B cell (primary cell): ENCODE measurements at places on chromosomes 2 and 18.

- no peak for DNase-seq
These were observed 137.4 kb upstream of the MYCN start for GRCh38 chr2:15802657-15803542.

- no peak for DNase-seq
These were observed 106.7 kb downstream of the MYO1B start for GRCh38 chr2:191351921-191352320.

DNA sequence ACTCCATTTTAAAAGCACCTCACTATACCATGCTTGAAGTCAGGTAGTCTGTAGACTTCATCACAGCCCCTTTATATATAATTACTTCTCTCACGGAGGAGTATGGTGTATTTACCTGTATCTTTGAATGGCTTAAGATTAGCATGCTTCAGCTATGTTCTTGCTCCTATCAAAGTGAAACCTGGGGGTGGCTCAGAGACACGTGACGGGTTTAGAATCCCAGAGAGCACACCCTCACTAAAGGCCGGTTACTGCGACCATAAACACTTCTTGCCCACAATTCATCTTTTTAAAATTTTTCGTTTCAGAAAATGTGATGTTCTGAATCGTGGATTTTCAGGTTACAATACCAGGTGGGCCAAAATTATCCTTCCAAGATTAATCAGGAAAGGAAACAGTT lies 3.6 kb downstream of the IAH1 start:
- no peak for DNase-seq

- DNase-seq = peak; percentile 72
These were observed 814 bp upstream of the RAB1A start for GRCh38 chr2:65130664-65131175.

DNA sequence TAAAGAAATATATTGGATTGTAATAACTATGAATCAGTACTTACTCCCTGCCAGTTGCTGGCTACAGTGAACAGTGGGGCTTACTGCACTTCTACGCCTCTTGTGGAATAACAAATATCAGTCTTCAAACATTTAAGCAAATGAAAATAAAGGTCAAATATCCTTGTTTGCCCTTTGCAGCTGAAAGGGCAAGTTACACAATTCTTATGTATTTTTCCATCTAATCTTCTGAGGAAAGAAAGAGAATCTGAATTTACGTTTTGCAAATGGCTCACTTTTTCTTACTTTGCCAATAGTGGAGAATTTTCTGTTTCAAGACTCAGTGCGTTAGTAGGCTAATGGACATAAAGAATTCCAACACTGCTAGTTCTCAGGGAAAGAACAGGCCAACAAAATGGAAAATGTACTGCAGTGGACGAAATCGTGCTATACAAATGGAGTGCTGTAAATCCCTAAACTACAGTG lies 157.2 kb upstream of the TMEM200C start:
- DNase-seq = no peak

DNA sequence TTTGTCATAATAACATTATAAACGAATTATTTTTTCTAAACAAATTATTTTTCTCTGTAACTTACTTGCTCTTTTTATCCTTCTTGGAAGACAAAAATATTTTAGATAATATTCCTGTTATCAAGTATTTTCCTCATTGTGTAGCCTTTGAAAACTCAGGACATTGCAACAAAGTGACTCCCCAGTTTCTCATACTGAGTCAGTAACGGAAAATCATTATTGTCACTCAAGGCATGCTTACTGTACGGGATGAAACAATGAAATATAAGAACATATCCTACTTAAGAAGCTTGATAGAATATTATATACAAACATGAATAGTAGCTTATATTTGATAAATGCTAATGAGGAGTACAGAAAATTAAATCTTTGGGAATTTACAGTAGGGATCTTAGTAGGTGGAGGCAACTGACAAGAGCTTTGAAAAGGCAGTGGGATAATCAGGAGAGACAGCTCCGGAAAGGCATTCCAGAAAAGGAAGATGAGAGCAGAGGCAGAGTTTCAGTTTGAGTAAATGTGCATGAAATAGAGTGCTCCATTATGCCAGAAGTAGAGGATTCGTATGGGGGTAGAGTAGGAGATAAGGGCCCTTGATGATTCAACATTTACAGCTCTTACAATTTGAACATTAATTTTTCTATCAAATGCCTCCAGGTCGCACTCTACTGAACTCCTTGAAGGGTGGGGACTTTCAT lies 14.0 kb upstream of the YES1 start:
- no peak for DNase-seq

- no peak for DNase-seq
These were observed 86.0 kb downstream of the COL3A1 start for GRCh38 chr2:189060096-189060642.

GRCh38 chr2:127153691-127154158 lies 46.8 kb upstream of the BIN1 start:
- no peak for DNase-seq

GRCh38 chr2:190318931-190319554 lies 583 bp downstream of the HIBCH start:
- DNase-seq = no peak

DNA sequence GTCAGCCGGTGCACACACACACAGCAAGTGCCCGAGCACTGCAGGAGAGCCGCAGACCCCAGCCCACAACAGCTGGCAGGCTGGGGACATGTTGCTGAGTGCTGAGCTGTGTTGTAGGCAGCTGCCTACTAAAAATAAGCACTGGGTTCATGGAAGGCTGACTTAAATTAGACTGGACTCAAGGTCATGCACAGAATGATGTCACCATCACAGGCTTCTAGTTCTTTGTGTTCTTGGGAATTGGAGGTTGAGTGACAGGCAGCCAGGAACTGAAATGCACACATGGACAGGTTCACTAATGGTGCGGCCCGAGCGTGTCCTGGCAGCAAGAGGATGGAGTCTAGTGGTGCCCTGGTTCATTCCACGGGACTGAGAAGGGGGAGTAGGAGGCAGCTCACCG lies 71.3 kb downstream of the VWA3B start:
- DNase-seq = no peak

DNA sequence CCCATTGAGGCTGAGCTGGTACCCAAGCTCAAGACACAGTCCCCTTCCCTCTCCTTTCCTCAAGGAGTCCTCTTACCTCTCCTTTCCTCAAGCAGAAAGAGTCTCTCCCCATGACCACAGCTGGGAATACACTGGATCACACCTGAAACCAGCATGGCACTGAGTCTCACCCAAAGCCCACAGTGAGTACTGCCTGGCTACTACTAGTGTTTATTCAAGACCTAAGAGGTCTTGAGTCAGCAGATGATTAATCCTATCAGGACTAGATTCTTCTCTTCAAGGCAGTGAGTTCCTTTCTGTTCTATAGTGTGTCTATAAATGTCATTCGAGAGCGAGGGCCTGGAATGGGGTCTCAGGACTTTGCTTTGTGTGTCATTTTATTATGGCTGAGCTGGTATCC lies 111.4 kb downstream of the METTL4 start:
- no peak for DNase-seq

DNA sequence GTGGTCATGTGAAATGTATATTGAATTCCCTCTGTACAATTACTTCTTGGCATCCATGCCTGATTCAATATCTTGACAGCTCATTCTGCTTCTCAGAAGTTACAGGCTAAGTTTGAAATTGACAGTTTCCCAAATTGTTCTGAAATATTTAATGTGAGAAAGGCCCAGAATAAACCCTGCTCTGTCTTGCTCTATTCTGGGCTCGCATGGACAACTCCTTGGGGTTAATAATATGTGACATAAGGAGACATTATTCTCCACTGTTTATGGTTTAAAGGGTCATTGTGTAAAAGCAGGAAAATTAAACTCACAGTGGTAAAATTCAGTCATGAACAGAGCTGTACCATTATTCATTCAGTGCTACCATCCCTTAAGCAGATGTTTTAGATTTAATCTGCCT lies 160.7 kb upstream of the CNTNAP5 start:
- DNase-seq = no peak

- no peak for DNase-seq
These were observed 53.4 kb upstream of the KLF7 start for GRCh38 chr2:207219081-207219630.

GRCh38 chr2:197092431-197092830 lies 165.9 kb upstream of the PGAP1 start:
- DNase-seq = no peak

DNA sequence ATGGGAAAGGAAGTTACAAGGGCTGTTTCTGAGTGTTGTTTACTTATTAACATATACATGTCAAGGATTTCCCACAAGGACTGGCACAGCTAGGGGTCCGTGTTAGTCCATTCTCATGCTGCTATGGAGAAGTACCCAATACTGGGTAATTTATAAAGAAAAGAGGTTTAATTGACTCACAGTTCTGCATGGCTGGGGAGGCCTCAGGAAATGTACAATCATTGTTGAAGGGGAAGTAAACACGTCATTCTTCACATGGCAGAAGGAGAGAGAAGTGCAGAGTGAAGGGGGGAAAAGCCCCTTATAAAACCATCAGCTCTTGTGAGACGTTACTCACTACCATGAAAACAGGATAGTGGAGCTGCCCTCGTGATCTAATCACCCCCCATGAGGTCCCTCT lies 128.9 kb upstream of the CELF4 start:
- no peak for DNase-seq

- no peak for DNase-seq
These were observed 46.0 kb upstream of the FAM136A start for GRCh38 chr2:70347831-70348230.

DNA sequence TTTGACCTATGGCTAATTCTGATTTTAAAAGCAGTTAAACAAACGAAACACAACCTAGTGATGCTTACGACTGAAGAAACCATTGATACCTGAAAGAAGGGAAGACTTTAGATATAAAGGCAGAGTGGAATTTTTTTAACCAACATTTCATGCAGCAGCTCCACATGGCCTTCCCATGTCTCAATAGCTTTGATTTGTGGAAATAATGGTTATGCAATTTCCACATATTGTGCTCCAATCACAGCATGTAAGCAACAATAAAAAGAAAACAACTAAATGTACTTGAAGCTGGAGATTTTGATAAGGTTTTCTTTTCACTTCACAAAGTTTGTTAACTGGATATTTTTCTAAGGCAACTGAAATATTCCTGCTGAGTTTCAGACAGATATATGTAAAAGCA lies 82.0 kb upstream of the SLC39A10 start:
- no peak for DNase-seq

DNA sequence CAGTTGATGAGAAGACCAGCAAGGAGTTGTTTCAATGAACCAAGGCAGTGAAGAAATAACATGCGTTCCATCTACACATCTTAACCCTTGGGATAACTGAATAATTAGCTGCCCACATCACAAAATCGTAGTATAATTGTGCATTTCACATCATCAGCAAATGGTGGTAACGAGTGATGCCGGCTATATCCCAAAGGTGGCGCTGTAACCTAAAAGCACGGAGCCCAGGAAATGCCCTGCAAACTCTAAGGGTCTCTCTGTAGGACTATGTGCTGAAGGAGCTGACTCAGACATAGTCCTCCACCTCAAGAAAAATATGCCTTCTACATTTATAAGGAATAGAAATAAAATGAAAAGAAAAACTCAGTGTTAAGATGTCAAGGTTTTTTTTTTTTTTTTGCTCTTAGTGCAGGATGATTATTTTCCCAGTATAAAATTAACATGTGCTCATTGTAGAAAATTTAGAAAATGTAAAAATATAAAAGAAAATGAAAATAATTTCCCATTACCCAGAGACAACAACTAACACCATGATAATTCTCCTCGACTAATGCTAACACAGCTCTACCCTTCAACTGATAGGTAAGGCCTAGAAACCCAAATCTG lies 23.1 kb upstream of the DSG3 start:
- no peak for DNase-seq

DNA sequence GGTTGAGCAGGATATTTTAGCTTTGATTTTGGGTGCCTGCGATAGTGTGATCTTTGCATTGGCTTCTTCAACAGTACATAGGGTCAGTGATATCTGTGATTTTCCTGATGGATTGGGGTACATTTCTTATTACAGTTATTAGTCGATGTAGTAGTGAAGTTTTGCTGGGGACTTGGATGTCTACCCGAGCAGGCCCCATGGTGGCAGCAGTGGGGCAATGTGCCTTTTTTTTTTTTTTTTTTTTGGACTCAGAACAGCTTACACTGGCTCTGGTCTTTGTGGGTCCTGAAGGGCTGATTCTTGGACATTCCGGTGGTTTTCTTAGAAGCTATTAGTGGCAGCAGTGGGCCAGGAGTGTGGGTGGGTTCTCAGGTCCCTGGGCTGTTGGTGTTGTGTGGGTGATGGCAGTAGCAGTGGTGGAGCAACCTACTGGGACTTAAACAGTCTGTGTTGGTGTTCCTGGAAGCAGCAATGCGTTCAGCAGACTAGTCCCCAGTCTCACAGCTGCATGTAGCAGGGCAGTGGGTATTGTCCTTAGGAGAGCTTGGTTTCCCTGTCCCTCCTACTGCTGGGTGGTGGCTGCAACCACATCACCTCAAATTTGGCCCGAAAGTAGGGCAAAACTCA lies 53.7 kb upstream of the SLC4A10 start:
- DNase-seq = no peak

DNA sequence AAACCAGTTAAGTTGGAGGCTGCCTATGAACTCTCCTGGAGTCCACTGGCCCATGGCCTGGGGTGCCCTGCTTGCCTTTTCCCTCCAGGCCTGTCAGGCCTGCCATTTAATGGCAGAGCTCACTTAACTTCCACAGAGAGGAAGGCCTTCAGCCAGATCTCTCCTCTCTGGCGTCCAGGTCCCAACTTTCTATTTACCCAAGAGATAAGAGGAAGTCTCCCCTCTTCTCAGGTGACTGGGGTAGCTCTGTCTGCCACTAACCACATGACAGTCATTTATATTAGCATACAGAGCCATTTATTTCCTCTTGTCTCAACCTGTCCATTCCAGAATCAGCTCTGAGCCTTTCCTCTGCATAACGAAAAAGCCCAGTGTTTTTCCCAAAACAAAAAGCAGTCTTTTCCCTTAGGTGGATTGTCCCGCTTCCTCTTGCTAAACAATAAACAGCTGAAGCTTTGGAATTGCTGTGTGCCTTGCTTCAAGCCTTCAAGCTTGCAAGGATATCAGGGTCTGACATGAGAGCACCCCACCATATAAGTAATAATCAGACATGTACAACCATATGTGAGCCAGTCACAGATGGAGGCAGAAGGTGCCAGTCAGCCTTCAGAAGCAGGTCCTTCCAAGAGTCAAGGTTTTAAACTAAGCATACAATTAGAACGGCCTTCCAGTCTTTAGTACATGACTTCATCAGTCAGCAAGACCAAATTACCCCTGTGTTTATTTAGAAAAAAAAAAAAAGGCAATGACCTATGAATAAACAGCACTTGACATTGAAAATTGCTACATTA lies 71.2 kb upstream of the STPG4 start:
- DNase-seq = peak; percentile 47

DNA sequence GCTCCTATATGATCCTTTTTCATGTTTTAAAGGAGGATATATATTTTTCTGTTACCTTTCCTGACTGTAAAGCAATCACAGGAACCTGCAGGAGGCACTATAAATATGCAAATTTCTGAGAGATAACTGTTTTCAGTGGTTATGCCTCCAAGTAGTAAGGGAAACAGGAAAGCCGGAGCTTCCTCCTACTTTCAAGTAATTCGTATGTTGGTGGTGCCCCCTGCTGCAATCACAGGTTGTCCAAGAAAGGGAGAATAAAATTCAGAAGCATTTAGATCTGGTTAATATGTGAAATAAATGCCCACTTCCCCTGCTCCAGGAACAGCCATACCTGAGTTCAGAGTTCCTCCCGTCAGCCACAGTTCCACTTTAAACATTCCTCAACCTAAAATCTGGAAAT lies 12.0 kb upstream of the BCL11A start:
- DNase-seq = peak; percentile 74

GRCh38 chr2:111019381-111019780 lies 101.3 kb upstream of the BCL2L11 start:
- DNase-seq = no peak
